ENCODE measurements at places on chromosomes 6 and 20.

DNA sequence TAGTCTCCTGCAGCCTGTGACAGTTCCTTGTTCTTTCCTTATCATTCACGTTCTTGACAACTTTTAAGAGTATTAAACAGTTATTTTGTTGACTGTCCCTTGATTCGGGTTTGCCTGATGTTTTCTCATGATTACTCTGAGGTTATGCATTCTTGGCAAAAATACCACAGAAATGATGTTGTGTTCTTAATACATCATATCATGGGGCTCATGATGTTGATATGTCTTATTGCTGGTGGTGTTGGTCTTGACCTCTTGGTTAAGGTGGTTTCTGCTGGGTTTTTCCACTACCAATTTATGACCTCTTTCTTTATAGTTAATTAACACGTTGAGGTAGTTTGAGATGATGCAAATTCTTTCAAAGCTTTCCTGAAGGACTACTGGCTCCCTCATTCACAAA is 59.1 kb downstream of the ZHX3 start:
- peak; percentile 83 for DNase-seq

DNA sequence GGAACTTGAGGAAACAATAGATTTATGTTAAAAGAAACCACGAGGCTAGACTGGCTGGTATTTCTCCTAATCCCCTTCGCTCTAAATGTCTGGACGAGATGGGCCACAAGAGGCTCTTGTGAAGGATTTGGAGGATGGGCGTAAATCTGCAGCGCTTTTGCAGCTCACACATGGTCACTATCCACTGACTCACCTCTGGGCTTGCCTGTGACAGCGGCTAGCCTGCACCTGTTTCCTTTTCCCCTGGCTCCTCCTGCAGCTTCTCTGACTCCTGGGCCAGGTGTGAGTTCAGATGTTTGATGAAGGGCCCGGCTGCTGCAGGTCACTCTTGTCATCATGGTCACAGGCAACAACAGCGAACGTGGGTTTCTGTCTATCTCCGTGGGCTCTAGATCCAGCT is 629.4 kb downstream of the CBLN4 start:
- DNase-seq, result no peak

- DNase-seq, result no peak
Observed at GRCh38 chr6:7631466-7631865, 41.5 kb downstream of the SNRNP48 start.

DNA sequence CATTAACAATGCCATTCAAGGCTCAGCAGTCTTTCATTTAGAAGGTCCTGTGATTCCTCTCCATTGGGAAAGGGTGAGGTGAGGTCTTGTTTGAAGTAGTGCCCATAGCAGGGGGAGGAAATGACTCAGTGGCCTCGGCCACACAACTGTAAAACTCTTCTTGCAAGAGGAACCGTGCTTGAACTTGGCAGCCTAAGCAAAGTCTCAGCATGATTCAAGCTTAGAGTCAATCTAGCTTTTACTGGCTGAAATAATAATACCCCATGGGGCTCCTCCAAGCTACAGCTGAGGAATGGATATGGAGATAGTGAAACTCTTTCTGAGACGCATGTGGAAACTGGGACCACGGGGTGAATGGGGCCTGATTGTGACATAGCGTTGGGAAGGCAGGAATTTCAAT is 428.2 kb downstream of the BMP2 start:
- DNase-seq, result no peak

DNA sequence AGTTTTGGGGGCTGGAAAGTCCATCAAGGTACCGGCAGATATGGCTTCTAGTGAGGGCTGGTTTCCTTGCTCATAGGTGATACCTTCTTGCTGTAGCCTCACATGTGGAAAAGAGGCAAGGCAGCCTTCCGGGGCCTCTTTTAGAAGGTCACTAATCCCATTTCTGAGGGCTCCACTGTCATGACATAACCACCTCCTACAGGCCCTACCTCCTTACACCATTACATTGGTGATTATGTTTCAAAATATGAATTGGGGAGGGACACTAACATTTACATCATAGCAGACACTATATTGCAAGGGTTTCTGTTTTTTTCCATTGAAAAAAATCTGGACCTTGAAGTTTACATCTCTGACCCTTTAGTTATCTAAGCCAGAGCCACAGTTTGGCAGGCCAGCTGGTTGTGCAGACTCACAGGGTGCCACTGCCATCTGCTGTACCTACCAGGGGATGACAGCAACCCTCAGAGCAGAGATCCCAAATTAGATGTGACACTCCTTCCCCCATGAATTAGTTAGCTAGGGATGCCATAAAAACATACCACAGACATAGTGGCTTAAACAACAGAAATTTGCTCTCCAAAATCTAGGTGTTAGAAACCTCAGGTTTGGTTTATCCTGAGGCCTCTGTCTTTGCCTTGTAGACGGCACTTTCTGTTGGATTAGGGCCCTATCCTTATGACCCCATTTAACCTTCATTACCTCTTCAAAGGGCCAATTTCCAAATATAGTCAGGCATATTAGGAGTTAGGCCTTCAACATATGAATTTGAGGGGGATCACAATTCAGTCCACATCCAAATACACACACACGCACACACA is 166.4 kb upstream of the RNF217 start:
- peak; percentile 20 for DNase-seq

- no peak for DNase-seq
Observed at GRCh38 chr6:30002871-30003270, 58.2 kb upstream of the POLR1H start.

- DNase-seq, result no peak
Observed at GRCh38 chr20:54727490-54727889, 252.1 kb downstream of the DOK5 start.

DNA sequence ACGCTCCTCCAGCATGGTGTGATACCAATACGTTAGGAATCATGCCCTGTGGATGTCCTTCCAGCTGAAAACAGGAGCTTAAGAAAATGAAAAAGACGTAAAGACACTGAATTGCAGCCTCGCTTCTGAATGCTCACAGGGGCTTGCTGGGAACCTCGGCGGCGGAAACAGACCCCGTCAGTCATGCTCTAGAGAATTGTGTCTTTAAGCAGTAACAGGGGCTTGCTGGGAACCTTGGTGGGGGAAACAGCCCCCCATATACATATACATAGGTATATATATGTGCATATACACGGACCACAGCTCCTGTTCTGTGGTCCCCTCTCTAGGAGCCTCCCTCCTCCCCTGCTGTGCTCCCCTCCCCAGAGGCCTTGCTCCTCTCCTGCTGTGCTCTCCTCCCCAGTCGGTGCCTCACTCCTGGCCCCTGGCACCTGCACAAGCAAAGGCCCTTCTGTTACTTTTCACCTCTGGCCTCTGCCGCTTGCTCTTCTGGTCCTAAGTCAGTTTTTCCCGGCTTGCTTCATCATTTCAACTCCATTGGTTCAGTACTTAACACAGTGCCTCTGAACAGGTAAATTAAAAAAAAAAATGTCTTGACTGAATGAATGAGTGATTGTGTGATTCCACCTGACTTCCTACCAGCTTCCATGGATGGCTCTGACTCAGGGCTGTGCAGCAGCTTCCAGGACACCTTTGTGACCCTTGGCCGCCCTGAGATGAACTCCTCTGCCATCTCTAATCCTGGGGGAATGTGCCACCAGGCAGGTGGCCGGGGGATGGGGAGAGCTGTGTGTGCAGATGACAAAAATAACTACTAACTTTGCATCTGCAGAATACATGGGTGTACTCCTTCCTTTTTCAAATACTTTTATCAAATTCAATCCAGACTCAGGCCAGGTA is 246.1 kb downstream of the SMOC2 start:
- no peak for DNase-seq

- peak; percentile 52 for DNase-seq
Observed at GRCh38 chr6:117477988-117478852, 4.3 kb upstream of the DCBLD1 start.

GRCh38 chr6:3053231-3053508 is 15.1 kb upstream of the RIPK1 start:
- no peak for DNase-seq

- DNase-seq, result no peak
Observed at GRCh38 chr6:152846825-152847224, 96.2 kb downstream of the VIP start.

GRCh38 chr6:139940741-139941729 is 566.6 kb upstream of the CITED2 start:
- no peak for DNase-seq

- no peak for DNase-seq
Observed at GRCh38 chr20:39395478-39396291, 433.5 kb downstream of the DHX35 start.

DNA sequence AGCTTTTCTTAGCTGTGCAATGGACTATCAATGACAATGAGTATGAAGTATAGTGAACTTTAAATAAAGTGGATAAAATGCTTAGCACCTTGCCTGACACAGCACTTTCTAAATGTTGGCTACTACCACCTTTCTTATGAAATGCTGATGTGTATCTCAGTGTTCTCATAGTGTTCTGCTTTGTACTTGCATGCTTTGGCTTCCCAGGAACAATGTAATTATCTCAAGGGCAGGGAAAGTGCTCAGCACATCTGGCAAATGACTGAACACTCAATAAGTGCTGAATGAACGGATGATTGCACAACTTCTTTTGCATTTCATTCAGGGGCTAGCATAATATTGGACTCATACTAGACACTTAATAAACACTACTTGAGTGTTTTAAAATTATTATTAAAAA is 28.2 kb upstream of the NOX3 start:
- DNase-seq, result no peak

- no peak for DNase-seq
Observed at GRCh38 chr6:75317503-75318206, 33.1 kb upstream of the TMEM30A start.

DNA sequence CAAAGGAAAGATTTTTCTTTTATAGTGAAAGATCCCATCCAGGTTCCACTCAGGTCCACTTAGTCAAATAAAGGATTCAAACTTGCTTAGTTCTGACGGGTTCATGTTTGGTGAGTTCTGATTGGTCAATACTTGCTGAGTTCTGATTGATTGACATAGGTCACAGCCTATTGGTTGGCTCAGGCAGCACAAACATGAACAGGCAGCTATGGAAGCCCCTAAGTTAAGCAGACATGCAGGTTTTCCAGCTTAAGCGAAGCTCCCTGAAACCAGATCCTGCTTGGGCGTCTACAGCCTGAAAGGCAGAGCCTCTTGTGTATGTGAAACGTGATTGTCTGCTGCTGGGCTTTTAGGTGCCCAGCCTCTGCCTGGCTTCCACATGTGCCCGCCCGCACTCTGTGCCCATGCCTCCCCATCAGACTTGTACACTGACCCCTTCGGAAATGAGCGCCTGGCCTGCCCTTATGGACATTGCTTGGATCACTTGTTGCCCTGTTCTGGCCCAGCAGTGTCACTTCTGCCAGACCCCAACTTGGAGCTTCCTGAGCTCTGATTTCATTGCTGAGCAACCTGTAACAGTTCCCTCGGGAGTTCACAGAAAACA is 45.4 kb upstream of the ECI2 start:
- peak; percentile 47 for DNase-seq

GRCh38 chr6:89310929-89311328 is 4.2 kb downstream of the GABRR2 start:
- DNase-seq, result no peak

DNA sequence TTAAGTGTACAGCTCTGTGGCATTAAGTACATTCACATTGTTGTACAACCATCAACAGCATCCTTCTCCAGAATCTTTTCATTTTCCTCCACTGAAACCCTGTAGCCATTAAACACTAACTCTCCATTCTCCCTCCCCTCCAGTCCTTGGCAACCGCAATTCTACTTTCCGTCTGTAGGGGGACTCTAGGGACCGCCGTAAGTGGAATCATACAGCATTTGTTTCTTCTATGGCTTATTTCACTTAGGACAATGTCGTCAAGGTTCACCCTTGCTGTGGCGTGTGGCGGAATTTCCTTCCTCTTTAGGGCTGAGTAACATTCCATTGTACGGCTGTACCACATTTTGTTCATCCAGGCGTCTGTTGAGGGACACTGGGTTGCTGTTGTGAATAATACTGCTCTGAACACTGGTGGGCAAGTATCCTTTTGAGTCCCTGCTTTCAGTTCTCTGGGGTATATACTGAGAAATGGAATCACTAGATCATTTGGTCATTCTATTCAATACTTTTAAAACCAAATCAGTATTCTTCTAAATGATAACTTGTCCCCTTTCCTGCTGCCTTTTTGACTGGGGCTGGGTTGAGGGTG is 50.7 kb downstream of the PPP1R3G start:
- peak; percentile 67 for DNase-seq

DNA sequence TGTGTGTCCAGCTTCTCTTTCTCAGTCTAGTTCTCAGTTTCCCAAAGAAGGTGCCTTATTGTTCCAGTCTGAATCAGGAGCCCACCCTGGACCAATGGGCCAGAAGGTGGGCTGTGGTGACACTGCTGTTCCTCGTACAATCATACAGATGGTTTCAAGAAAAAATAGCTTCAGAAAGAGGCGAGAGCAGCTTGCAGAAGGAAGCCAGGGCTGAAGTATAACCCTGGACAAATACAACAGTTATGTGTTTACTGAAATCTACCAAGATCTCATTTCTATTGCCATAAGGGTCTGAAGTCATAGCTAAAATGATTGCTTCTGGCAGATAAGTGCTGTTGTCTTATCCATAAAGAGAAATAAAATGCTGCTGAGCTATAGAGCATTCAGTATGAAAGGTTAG is 75.4 kb downstream of the PFDN4 start:
- DNase-seq, result no peak

DNA sequence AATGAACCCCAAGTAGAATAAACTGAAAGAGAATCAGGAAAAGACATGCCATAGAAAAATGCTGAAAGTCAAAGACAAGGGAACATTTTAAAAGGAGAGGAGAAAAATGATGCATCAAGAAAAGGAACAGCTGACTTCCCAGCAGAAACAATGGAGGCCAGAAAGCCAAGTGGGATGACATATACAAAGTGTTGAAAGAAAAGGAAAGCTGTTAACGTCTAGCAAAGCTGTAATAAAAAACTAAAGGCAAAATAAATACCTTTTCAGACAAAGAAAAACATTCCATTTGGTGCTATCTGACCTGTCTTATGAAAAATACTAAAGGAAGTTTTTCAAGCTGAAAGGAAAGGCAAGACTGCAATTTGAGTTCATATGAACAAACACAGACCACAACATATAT is 34.1 kb upstream of the PDE10A start:
- DNase-seq, result no peak

GRCh38 chr6:37774028-37774680 is 45.4 kb upstream of the ZFAND3 start:
- DNase-seq, result no peak

DNA sequence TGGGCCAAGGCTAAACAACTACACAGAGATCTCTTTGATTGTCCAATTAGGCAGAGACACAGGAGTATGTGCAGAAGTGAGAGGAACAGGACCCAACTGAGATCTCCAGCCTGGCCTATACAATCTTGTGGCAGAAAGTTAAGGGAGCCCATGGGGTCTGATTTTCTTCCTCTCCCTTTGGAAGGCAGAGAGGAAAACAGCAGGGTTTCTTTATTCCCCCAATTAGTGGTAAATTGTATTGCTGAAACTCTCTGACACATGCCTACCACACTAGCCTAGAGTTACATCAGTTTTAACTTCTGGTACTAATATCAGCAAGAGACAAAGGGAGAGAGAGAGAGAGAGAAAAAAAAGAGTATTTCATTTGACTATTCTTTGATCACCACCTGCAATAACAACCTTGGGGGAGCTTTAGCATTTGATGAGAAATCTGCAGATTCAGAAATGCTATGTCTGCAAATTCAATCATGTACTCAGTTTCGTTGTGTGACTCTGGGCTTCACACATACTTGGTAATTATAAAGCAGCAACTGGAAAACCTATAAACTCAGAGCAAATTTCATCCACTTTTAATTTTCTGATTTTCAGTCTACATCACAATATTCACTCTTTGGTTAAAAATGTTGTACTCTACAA is 260.3 kb upstream of the SPTLC3 start:
- DNase-seq, result no peak

Measured in hematopoietic multipotent progenitor cell treated with erythropoietin and hydrocortisone succinate and interleukin-3 and kit ligand, for 8 days (in vitro differentiated cells).